ENCODE measurements at places on chromosomes 4 and X.

DNA sequence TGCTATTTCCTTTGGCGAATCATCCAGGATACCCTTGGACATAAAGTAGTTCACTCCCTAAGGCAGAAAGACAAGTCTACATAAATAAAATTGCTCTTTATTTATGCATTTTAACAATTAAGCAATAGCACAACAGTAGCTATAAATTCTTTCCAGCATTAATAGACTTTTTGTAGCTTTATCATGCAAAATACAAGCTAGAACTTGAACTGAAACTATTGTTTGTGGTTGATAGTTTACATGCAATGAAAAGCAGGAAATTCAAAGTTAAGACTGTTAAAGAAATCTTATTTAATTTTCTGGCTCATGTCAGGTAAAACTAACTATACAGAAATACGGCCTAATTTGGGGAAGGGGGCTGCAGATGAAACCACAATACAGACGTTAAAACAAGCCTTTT, 42.3 kb downstream of the FBXO8 start:
- DNase-seq, result no peak

- no peak for DNase-seq
These were observed 26.1 kb downstream of the PALLD start for GRCh38 chr4:168522829-168523489.

GRCh38 chrX:103651151-103651773, 22.5 kb downstream of the TCEAL1 start:
- no peak for DNase-seq

- DNase-seq, result no peak
These were observed 24.0 kb downstream of the GALNT7 start for GRCh38 chr4:173192375-173193162.

- peak; percentile 56 for DNase-seq
These were observed 9.4 kb upstream of the MMAA start for GRCh38 chr4:145609481-145610427.

GRCh38 chr4:71607780-71608677, 175.8 kb downstream of the GC start:
- no peak for DNase-seq

- DNase-seq, result no peak
These were observed 41.5 kb downstream of the SMAD1 start for GRCh38 chr4:145523117-145523516.

DNA sequence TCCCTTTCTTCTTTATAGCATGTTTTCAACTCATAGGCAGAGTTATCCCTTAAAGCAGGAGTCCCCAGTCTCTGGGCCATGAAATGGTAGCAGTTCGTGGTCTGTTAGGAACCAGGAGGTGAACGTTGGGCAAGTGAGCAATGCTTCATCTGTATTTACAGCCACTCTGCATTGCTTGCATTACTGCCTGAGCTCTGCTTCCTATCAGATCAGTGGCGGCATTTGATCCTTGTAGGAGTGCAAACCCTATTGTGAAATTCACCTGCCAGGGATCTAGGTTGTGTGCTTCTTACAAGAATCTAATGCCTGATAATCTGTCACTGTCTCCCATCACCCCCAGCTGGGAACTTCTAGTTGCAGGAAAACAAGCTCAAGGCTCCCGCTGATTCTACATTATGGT, 39.8 kb downstream of the DTHD1 start:
- no peak for DNase-seq

DNA sequence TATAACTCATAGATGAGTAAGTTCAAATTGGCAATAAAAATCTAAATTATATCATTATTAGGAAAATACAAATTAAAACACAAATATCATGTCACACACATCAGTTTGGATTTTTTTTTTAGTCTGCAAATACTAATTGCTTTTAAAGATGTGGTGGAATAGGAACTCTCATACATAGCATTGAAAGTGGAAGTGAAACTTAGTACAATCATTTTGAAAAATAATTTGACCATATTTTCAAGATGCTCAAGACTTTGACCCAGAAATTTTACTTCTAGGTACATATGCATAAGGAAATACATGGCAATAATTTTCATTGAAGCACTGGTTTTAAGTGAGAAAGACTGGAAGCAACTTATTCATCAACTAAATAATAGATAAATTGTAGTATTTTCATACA, 147.5 kb upstream of the SMIM31 start:
- peak; percentile 13 for DNase-seq

DNA sequence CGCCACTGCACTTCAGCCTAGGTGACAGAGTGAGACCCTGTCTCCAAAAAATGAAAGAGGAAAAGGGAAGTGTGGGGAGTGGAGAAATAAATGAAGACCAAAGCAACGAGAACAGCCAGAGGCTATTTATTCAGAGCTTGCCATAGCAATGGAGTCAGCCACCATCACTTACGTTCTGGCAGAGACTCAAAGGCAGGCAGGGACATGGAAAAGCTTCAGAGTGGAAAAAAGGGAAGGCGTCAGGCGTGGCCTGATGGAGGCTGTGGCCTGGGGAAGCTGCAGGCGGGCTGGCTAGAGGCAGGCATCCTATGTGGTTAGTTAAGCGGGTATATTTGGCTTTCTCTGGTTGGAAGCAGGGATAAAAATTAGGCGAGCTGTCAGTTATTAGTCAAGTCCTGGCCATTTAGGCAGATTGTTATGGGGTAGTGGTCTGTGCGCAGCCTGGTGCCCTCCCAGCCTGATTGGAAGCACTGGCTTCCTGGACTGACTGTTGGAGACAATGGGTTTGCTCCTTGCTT, 73.3 kb downstream of the DCTD start:
- no peak for DNase-seq
